ENCODE measurements at places on chromosomes 5 and 9.

GRCh38 chr9:70000469-70000868, 43.2 kb upstream of the MAMDC2 start:
- DNase-seq = no peak

GRCh38 chr5:139262742-139263445, 30.6 kb upstream of the MATR3 start:
- no peak for DNase-seq

GRCh38 chr9:117126871-117127270, 288.0 kb downstream of the ASTN2 start:
- DNase-seq = no peak

DNA sequence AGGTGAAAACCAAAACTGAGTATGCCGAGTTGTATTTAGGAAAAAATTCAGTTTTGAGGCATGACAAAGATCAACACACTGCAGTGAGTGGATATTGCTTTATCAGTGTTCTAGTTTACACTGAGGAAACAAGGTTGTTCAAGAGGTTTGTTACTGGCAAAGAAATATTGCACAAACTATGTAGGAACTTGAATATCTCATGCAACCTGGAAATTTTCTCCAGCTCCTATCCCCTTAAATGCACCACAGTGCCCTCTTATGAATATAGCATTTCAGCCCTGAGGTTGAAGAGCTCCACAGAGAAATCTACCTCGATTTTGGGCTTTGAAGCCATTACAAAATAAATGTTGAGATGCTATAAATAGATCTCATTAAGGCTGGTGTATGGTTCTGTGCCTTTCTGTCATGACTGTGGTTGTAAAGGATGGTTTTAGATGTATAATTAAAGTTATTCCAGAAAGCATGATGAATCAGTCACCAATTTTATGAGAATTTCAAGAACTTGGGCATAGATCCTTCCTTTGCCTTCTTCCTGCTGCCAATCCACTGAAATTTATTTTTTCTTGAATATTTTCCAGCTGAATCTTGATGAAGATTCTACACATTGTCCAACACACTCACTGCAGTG, 159.3 kb downstream of the SPATA31D1 start:
- no peak for DNase-seq

DNA sequence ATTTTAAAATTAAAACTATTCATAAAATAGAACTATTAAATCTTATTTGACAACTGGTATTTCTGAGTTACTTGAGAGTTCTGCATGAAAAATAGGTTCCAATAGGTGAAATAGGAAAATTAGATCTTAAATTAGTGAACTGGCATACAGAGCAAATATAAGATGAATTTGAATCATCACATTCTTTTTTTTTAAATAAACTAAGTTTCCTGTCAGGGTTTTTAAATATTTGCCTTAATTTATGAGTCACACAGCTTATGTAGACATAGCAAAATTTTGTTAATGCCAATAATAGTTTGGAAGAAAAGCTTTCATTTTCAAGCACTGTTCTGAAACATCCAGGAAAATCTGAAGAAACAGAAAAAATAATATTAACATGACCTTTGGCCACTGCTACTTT, 311.7 kb upstream of the HAPLN1 start:
- DNase-seq = no peak
